Calu3 (cell line): ENCODE measurements at places on chromosomes 12 and 14. TPM values are rescaled to one million over a fixed set of nuclear protein-coding genes. Genes with fewer than 3 reads are reported as not detected.

Gene NOXRED1
- total RNA-seq = 1.2 and 1.6 TPM in 2 replicates

Gene FOXA1
- 108 and 131 TPM in 2 replicates for total RNA-seq

Gene GPX2
- total RNA-seq = 188 and 260 TPM in 2 replicates

Gene LMNTD1
- not detected in 2 replicates for total RNA-seq

Gene JPH4
- total RNA-seq = not detected in 2 replicates

Gene RIPK3
- 11.0 and 12.6 TPM in 2 replicates for total RNA-seq

Gene GPR132
- total RNA-seq = 1.4 TPM in 2 replicates

Gene KRT3
- total RNA-seq = not detected in 2 replicates

Gene TAS2R7
- not detected in 2 replicates for total RNA-seq

Gene SOAT2
- not detected in 2 replicates for total RNA-seq

Gene ADCY4
- total RNA-seq = 3.0 and 3.4 TPM in 2 replicates

Gene GPR65
- 0.09 and 0.12 TPM in 2 replicates for total RNA-seq

Gene ASB2
- 0.17 and 0.19 TPM in 2 replicates for total RNA-seq

Gene TC2N
- 82.7 and 86.6 TPM in 2 replicates for total RNA-seq

Gene DNAJC22
- 9.6 and 15.7 TPM in 2 replicates for total RNA-seq

GRCh38 chr12:32230613-32230993, 124.0 kb downstream of the BICD1 start:
- no peak for DNase-seq

- no peak for DNase-seq
Observed at GRCh38 chr12:45655186-45655585, 74.3 kb upstream of the ARID2 start.

GRCh38 chr12:13179211-13180074, 17.1 kb upstream of the EMP1 start:
- DNase-seq = peak; percentile 81

- no peak for DNase-seq
Observed at GRCh38 chr14:39310051-39310450, 76.3 kb downstream of the MIA2 start.

GRCh38 chr14:69553252-69553651, 21.4 kb downstream of the CCDC177 start:
- DNase-seq = peak; percentile 9

- DNase-seq = no peak
Observed at GRCh38 chr12:101857043-101857558, 20.3 kb upstream of the DRAM1 start.

GRCh38 chr12:93145086-93145485, 216.0 kb upstream of the EEA1 start:
- DNase-seq = peak; percentile 35

GRCh38 chr14:62692490-62693106, 352.7 kb downstream of the KCNH5 start:
- no peak for DNase-seq

GRCh38 chr14:50714450-50715073, 46.5 kb upstream of the SAV1 start:
- DNase-seq = peak; percentile 21

DNA sequence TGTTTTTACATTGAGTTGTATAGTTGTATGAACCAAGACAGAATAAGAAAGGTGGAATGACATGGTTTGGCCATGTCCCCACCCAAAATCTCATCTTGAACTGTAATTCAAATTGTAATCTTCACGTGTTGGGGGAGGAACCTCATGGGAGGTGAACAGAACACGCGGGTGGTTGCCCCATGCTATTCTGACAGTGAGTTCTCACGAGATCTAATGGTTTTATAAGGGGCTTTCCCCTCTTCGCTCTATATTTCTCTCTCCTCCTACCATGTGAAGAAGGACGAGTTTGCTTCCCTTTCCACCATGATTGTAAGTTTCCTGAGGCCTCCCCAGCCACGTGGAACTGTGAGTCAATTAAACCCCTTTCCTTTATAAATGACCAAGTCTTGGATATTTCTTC, 25.3 kb downstream of the DDHD1 start:
- DNase-seq = no peak

- no peak for DNase-seq
Observed at GRCh38 chr12:27260746-27261145, 16.7 kb downstream of the STK38L start.

GRCh38 chr14:76641541-76641940, 119.7 kb upstream of the VASH1 start:
- DNase-seq = no peak

GRCh38 chr12:56160193-56160763, 2.1 kb downstream of the MYL6 start:
- no peak for DNase-seq

DNA sequence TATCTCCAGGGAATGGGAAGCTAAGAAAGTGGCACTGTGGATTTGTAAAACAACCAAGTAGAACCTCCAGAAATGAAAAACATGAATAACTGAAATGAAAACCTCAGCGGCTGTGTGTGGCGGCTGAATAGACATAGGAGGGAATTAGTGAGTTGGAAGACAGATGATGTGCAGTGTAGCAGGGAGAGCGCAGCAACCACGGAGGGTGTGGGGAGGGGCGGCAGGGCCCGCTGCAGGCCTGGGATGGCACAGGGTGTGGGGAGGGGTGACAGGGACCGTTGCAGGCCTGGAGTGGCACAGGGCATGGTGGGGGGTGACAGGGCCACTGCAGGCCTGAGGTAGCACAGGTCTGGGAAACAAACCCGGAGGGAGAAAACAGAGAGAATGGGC, 51.1 kb downstream of the BEGAIN start:
- DNase-seq = no peak

GRCh38 chr12:91098941-91099340, 12.4 kb downstream of the LUM start:
- DNase-seq = peak; percentile 28

GRCh38 chr12:124478985-124479645, 88.3 kb downstream of the NCOR2 start:
- no peak for DNase-seq

DNA sequence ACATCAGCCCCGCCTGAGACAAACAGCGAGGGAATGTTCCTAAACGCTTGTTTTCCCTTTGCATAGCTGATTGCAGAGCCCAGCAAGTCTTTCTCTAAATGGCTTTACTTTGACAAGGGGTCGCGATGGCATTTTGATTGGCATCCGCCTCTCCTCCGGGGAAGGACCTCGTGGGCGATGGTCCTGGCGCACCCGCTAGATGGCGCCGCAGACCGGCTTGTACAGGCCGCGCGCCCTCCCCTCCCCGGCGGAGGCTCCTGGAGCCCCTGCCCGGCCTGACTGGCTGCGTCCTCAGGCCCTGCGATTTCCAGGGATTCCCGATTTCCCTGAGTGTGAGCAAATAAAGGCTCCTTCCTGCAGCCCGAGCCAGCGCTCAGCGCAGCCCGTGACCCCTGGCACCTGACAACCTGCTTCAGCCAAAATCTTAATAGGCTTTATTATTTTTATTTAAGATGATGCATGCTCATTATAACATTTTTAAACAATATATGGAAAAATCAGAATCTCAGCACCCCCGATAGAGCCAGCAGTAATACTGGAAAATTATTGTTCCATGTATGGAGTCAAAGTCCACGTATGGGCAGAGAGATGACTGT, 468.3 kb downstream of the AACS start:
- peak; percentile 86 for DNase-seq

DNA sequence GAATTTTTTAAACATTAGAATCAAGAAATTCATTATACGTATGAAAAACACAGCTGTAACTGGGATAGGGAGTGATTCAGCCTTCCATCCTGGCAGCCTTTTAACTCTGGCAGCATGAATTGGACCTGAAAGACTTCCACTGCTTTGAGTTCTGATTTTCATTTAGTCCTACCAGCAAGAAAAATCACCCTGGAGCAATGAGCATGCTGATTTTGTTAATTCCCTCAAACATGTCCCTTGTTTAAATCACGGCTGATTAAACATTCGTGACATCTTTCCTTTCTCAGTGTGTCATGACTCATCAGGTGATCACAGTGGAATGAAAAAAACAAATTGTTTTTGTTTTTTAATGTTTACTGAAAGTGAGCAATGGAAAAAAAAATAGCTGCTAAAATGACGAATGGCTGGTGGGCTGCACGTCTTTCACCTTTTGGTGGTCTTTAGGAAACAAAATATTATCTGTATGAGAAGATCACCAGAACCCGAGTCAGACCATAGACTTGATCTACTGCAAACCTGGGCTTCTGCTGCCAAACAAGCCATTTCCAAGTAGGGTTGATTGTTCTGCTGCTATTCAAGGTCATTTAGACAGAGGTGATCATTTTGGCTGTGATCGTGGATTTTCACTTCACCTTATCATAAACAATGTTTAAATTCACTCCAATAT, 67.0 kb upstream of the CAND1 start:
- no peak for DNase-seq

GRCh38 chr12:88994971-88995370, 357.3 kb downstream of the DUSP6 start:
- DNase-seq = no peak

GRCh38 chr12:105575235-105575634, 244.7 kb downstream of the C12orf75 start:
- DNase-seq = no peak

- DNase-seq = no peak
Observed at GRCh38 chr12:44509471-44509870, 366.6 kb downstream of the NELL2 start.

DNA sequence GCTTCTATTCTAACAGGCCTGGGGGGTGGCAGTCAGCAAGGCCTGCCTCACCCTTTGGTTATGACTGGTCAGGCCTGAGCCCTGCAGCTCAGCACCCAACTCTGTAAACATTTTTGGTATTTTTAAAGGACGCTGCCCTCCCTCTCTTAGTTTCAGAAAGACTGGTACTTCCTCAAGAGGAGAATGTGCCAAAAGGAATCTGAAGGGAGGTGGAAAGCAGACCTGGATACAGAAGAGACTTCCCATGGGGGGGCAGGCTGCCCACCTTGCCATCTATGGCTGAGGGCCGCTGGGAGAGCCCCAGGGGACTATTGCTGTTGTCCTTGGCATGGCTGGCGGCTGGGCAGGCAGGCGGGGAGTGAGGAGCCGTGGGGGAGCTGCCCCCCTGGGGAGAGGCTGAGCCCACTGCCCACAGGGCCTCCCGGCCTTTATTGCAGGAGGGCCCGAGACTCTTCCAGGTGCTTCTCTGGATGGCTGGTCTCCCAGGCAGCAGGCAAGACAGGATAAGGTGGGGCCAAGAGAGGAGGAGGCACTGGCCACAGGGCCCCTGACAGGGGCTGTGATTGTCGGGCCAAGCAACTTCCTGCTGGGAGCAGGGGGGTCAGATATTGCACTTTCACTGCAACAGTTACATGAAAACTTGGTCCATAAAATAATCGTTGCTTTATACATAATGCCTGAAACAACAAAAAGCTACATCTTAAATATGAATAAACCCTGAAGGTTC, 3.5 kb downstream of the ARL6IP4 start:
- DNase-seq = no peak

GRCh38 chr12:92105110-92105509, 40.5 kb downstream of the BTG1 start:
- no peak for DNase-seq

GRCh38 chr12:75790219-75790618, 241.4 kb downstream of the PHLDA1 start:
- DNase-seq = no peak

DNA sequence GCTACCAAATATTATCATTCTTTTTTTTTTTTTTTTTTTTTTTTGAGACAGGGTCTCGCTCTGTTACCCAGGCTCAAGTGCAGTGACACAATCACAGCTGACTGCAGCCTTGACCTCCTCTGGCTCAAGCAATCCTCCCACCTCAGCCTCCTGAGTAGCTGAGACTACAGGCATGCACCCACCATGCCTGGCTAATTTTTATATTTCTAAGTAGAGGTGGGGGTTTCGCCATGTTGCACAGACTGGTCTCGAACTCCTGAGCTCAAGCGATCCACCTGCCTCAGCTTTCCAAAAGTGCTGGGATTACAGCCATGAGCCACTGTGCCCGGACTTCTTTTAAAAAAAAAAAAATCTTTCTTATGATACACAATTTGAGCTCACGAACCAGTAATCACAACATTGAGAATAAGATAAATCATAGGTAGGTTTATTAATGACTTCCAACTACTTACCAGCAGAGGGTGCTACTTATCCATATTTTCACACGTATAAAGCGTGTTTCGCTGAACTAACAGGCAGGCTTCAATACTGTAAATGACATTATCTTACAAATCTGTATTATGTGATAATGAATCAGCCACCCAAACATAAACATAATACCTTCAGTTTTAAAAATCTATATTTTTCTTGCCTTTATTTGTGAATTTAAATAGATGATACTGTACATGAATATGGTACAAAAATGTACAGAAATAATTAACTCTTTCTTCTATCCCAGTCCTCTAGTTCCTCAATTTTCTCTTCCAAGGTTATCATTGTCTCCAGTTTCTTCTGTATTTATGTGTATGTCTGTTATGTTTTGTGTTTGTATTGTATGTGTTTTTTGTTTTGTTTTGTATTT, 42.5 kb upstream of the BCAT1 start:
- DNase-seq = peak; percentile 8

- no peak for DNase-seq
Observed at GRCh38 chr12:100820314-100820713, 25.7 kb downstream of the ANO4 start.

DNA sequence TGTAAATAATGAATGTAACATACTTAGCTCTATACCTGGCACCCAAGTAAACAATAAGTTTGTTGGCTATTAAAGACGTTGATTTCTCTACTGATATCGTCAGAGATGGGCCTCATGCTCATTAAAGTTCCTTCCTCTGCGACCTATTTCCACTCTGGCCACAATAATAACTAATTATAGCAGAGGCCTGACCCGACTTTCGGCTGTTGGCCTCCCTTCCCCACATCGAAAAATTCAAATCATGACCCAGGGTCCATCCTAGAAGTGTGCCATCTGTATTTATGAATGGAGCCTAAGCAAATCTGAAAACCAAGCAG, 321 bp upstream of the USP30 start:
- DNase-seq = no peak

DNA sequence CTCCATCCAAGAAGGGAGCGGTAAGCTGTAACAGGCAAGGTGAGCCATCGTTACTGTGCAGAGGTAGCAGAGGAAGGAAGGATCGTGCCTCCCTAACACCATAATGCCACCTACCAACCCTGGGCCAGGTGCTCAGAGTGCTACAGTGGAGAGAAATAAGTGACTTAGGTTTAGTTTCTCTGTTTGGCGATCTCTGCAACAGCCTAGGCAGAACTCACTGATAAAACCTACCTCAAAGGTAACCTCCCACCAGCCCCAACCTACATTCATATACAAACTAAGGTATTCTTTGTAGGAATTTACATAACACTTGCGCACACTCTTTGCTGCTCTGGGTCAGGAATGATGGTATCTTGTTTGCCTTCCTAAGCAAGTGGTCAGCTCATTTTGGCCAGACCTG, 93.4 kb upstream of the TMEM132D start:
- DNase-seq = no peak

GRCh38 chr14:24321212-24321975, 10.1 kb downstream of the LTB4R start:
- no peak for DNase-seq

DNA sequence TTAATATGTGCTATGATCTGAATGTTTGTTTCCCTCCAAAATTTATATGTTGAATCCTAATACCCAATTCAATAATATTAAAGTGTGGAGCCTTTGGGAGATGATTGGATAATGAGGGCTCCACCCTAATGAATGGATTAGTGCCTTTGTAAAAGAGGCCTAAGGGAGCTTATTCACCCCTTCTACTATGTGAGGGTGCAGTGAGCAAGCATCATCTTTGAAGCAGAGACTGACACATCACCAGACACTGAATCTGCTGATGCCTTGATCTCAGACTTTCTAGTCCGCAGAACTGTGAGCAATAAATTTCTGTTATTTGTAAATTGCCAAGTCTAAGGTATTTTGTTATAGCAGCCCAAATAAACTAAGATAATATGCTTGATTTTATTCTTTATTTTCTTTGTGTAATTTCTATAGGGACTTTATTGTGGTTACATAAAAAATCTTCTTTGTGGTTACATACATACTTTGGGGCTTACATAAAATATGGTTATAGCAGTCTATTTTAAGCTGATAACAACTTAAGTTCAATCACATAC, 131.1 kb upstream of the SLC38A2 start:
- no peak for DNase-seq
